ENCODE measurements at places on chromosomes 13 and 19. TPM values are rescaled to one million over a fixed set of nuclear protein-coding genes. Genes with fewer than 3 reads are reported as not detected.

CCDC70 gene
- total RNA-seq: not detected

C5AR2 gene
- not detected for total RNA-seq

IGFL3 gene
- not detected for total RNA-seq

DENND1C gene
- 2.4 TPM for total RNA-seq

ZNF536 gene
- total RNA-seq: not detected

ERF gene
- 126 TPM for total RNA-seq

CACNA1A gene
- total RNA-seq: 7.9 TPM

MUC16 gene
- 0.22 TPM for total RNA-seq

ZNF628 gene
- total RNA-seq: 16.6 TPM

GRK1 gene
- 0.31 TPM for total RNA-seq

KASH5 gene
- 0.39 TPM for total RNA-seq

CERS4 gene
- 66.5 TPM for total RNA-seq

IQCN gene
- 0.48 TPM for total RNA-seq

POSTN gene
- total RNA-seq: 0.33 TPM

ZNF493 gene
- 26.4 TPM for total RNA-seq

LIPE gene
- total RNA-seq: 5.7 TPM

ZNF667 gene
- total RNA-seq: not detected

LIG4 gene
- 5.9 TPM for total RNA-seq

IFNL3 gene
- total RNA-seq: not detected

Data from H9 (cell line).